ENCODE measurements at places on chromosomes 13 and 19. TPM values are rescaled to one million over a fixed set of nuclear protein-coding genes. Genes with fewer than 3 reads are reported as not detected.
A peak's percentile ranks its signal among the peaks of the same experiment; 100 is the strongest.

The PGLYRP1 gene
- not detected for total RNA-seq

The HSD11B1L gene
- total RNA-seq: 2.0 TPM

The ZNF471 gene
- 1.8 TPM for total RNA-seq

The DAND5 gene
- total RNA-seq: 0.58 TPM

The CYP2A6 gene
- total RNA-seq: not detected

The MEIOSIN gene
- total RNA-seq: not detected

DNA sequence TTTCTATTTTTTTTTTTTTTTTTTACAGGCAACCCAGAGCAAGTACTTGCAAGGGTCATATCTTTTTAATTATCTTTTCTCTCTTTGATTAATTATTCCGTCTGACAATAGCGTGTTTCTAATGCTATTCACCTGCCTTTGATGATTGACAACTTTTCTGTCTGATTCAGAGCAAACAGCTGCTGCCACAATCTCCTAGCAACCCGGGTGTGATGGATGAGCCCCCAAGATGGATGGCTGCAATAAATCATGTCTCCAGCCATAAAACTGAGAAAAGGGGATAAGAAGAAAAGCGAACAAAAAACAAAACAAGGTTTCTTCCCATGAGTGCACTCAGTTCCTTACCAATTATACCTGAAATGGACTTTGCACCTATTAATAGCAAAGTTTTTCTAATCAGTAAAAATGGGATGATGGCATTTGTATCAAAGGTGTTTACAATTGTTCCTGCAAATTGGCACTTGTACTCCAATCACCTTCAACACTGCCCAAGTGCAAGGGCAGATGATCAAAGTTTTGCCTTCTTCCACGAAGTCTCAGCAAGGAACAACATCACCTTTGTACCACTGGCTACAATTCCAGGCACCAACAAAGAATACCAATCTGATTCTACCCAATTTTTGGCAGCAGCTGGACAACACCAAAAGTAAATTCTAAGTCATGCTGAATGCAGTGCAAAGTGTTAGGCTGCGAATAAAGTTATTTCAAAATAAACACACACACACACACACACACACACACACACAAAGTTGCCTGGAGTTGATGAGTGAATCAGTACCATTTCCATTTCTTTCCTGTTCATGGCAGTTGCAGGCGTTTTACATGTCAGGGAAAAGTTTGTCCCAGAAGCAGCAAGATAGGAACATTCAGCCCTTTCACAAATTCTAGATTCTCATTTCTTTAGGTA, 12.0 kb downstream of the TSHZ3 start:
- no peak for DNase-seq
- H3K4me3 ChIP-seq: no peak overlapping the region
- H3K27me3 ChIP-seq: peaks cover 14% of the 10 kb centered on the region
- H3K27ac ChIP-seq: peak overlapping the region; percentile 56
- peaks cover 11% of the 10 kb centered on the region for H3K4me1 ChIP-seq
- no peaks in the 10 kb centered on the region for H3K36me3 ChIP-seq

DNA sequence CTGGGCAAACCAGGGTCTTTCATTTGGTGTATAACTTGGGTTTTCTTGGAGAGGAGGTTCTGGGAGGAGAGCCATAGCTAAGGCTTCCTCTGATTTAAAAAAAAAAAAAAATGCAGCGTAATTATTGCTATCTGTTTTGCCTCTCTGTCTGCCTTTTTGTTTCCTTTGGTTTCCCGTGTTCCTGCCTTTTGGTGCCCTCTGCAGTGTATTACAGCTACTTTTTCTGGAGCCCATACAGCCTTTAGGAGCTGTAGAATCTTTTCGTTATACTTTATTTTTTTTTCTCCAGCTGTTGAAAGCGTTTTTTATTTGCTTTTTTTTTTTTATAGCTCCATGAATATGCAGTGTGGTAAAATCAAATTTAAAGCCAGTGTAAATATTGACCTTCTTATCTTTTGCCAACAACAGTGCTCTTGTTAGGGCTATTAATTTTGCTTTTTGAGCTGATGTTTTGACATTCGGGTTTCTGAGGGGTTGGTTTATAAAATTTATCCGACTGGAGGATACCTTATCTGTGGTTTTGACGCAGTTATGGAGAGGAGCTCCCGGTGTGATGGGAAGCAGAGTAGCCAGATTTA, 38.1 kb downstream of the ZNF493 start:
- peaks cover under 1% of the 10 kb centered on the region for H3K4me1 ChIP-seq
- H3K27ac ChIP-seq: no peak overlapping the region
- no peaks in the 10 kb centered on the region for H3K27me3 ChIP-seq
- peak; percentile 23 for DNase-seq

DNA sequence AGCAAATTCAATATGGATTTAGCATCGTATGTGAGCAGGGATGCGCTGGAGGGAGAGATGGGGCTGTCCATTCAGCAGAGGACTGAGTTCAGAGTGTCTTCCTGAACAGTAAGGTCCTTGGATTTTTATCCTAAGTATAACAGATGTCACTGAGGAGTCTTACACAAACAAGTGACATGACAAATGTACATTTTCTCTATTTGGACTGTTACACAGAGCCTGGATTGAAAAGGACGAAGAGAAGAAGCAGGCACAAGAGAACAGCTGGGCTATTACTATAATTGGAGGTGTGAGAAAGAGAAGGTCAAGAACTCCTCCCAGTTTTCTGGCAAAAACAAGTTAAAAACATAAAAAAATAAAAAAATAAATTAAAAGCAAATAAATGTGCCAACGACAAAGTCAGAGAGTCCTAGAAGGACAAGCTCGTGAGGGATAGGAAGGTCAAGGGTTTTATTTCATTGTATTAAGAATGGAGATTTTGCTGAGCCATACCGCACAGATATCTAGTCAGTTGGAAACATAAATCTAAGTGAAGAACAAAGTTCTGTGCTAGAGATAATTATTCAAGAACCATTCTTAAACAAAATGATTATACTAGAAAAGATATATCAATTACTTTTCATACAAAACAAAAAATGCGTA, 1186.3 kb downstream of the EFNB2 start:
- no peak for DNase-seq
- no peaks in the 10 kb centered on the region for H3K4me1 ChIP-seq
- H3K4me3 ChIP-seq: no peak overlapping the region
- no peaks in the 10 kb centered on the region for H3K27me3 ChIP-seq

- H3K36me3 ChIP-seq: no peaks in the 10 kb centered on the region
- H3K27me3 ChIP-seq: no peaks in the 10 kb centered on the region
- no peak overlapping the region for H3K27ac ChIP-seq
- DNase-seq: peak; percentile 46
These were observed 301.7 kb downstream of the NDFIP2 start for GRCh38 chr13:79782541-79783205.

GRCh38 chr13:97583907-97584497, 150.0 kb downstream of the RAP2A start:
- H3K4me1 ChIP-seq: no peaks in the 10 kb centered on the region
- H3K4me3 ChIP-seq: no peak overlapping the region
- no peaks in the 10 kb centered on the region for H3K36me3 ChIP-seq
- no peaks in the 10 kb centered on the region for H3K27me3 ChIP-seq
- no peak for DNase-seq

GRCh38 chr19:49212016-49212701, 54.6 kb downstream of the TRPM4 start:
- no peak overlapping the region for H3K4me3 ChIP-seq
- no peak overlapping the region for H3K27ac ChIP-seq

DNA sequence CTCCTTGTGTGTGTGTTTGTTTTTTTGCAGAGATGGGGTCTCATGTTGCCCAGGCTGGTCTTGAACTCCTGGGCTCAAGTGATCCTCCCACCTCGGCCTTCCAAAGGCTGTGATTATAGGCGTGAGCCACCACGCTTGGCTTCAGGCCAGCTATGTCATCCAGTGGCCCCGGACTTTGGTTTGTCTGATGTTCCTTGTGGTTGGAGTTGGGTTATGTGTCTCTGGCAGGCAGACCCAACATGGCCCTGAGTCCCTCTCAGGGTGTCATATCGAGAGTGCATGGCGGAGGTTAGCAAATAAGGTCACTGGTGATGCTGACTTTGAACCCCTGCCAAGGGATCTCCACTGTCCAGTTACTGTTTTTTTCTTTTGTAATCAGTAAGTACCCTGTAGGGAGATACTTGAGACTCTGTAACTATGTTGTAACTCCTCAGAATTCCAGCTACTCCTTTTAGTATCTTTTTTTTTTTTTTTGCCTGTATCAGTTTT, 37.3 kb downstream of the SMARCA4 start:
- no peaks in the 10 kb centered on the region for H3K27me3 ChIP-seq
- no peak overlapping the region for H3K27ac ChIP-seq
- peaks cover 4% of the 10 kb centered on the region for H3K4me1 ChIP-seq
- H3K36me3 ChIP-seq: peaks cover 100% of the 10 kb centered on the region
- no peak overlapping the region for H3K4me3 ChIP-seq

DNA sequence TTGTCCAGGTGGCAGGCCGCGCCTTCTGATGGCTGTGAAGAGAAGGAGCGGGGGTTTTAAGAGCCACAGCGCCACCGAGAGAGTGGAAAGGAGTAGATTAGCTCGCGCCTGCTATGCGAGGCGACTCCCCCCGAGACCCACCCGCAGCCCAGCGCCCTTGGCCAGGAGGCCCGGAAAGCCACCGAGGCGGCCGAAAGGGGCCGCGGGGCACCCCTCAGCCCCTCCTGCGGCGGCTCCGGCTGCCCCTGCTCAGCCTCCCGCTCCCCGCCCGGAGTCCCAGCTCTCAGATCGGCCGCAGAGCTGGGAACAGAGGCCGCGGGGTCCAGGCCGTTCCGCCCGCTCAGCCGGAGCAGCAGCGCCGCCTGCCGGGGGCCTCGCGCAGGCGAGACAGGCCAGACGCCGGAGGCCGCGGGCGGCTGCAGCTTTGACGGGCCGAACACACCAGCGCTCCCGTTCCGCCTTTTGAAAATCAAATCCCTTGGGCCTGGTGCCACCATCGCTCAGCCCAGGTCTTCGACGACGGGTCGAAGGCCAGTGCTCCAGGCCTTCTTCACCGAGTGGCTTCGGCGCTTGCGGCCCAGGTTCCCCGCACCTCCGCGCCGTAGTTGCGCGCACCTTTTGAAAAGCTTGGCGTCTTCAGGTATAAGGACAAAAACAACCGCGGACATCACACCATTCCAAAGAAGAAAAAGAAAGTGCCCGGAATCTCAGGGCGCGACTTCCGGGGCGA, 15.3 kb downstream of the CDX2 start:
- peaks cover 57% of the 10 kb centered on the region for H3K27me3 ChIP-seq
- peaks cover 20% of the 10 kb centered on the region for H3K4me1 ChIP-seq
- H3K27ac ChIP-seq: peak overlapping the region; percentile 87

GRCh38 chr19:43300206-43300605, 30.9 kb upstream of the PSG9 start:
- H3K4me1 ChIP-seq: no peaks in the 10 kb centered on the region
- no peak overlapping the region for H3K27ac ChIP-seq
- no peaks in the 10 kb centered on the region for H3K27me3 ChIP-seq
- H3K4me3 ChIP-seq: no peak overlapping the region
- DNase-seq: no peak

GRCh38 chr19:17183858-17184321, 31.3 kb upstream of the USE1 start:
- DNase-seq: no peak
- no peak overlapping the region for H3K4me3 ChIP-seq
- no peak overlapping the region for H3K27ac ChIP-seq
- no peaks in the 10 kb centered on the region for H3K27me3 ChIP-seq
- no peaks in the 10 kb centered on the region for H3K4me1 ChIP-seq

- H3K27me3 ChIP-seq: no peaks in the 10 kb centered on the region
- H3K36me3 ChIP-seq: peaks cover 100% of the 10 kb centered on the region
- H3K4me1 ChIP-seq: no peaks in the 10 kb centered on the region
These were observed 27.4 kb upstream of the TIMM44 start for GRCh38 chr19:7970716-7971448.

DNA sequence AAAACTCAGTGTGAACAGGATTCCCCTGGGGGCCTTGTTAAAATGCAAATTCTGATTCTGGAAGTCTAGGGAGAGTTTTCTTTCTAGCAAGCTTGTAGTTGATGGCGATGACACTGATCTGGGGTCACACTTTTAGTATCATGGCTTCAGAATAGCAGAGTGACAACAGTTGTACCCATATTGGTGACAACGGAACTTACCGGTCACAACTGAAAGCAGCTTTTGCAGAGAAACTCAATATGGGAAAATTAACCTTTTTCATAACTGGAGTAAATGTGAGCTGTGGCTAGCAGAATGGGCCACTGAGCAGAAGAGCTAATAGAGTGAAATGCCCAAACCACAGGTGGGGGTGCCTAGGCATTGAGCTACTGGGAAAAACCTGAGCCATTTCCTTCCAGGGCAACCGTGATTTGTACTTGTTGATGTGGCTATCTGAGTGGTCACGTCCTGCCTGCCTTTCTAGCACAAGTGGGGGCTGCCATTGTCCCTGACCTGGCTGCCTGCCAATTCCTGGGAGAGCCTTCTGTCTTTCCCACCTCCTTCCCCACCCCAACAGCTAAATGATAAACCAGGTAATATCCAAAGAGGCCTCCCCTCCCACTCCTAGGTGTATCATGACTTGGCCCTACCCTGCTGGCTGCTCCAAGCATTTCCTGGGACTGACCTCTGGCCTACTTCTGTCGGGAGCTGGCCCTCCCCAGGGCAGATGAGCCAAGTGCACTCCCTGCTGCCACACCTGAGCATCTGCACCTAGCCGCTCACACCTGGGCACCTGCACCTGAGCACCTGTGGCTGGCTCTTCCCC, 1.7 kb upstream of the SLC10A2 start:
- no peaks in the 10 kb centered on the region for H3K4me1 ChIP-seq
- H3K36me3 ChIP-seq: no peaks in the 10 kb centered on the region
- H3K27me3 ChIP-seq: no peaks in the 10 kb centered on the region
- peak; percentile 33 for DNase-seq
- no peak overlapping the region for H3K4me3 ChIP-seq

- H3K27ac ChIP-seq: no peak overlapping the region
- peaks cover 44% of the 10 kb centered on the region for H3K36me3 ChIP-seq
- peaks cover 17% of the 10 kb centered on the region for H3K4me1 ChIP-seq
- H3K27me3 ChIP-seq: peaks cover 16% of the 10 kb centered on the region
These were observed 15.2 kb upstream of the MYO1F start for GRCh38 chr19:8592231-8593009.

All from stomach (tissue), 19 donors.